Stimulated activated memory B cell treated with anti-CD40 and anti-IgM and Interleukin-4, amounts not matched to agents 10 μg/mL and 1 μg/mL and 100 μg/mL, for 72 hours (primary cell): ENCODE measurements at places on chromosomes 5 and 9.

DNA sequence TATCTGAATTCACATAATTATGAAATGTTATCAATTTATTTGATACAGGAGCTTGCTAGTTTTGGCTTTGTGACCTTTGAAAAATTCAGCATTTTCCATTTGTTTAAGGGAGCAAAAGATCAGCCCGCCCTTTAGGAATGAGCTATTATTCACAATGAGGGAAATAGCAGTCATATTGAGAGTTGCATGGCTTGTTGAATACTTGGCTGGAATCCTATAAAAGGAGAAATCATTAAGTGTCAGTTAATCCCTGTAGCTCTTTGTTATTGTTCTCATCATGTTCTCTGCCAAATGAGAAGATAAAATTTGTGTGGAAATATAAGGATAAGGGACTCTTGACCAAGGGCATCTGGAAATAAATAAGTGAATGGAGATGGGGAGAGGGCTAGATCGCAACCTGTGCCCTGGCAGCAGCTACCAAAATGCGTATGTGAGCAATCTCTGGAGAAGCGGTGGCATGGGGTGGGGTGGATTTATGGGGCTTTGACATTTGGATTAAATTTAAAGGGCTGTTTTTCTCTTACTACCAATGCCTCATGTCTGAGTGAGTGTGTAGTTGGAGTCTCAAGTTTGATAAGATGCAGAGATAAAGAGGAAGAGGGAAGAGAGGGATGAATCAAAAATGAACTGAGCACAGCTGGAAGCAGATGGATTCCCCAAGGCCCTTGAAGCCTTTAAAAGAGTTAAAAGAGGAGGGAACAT, 237.6 kb downstream of the NNT start:
- ATAC-seq: no peak

DNA sequence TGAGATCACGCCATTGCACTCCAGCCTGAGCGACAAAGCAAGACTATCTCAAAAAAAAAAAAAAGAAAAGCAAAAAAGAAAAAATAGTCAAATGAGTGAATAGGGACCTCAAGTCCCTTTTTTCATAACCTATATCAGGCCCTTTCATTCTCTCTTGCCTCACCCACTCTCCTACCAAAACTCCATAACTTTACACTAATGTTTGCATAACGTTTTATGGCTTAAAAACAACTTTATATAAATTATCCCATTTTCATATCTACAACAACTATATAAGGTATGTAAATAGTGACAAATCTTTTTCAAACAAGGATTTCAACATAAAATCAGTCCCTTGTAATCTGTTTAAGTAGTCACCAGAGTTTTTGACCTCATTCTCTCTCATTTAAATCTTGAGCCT, 56.9 kb upstream of the PIP5K1B start:
- no peak for ATAC-seq

DNA sequence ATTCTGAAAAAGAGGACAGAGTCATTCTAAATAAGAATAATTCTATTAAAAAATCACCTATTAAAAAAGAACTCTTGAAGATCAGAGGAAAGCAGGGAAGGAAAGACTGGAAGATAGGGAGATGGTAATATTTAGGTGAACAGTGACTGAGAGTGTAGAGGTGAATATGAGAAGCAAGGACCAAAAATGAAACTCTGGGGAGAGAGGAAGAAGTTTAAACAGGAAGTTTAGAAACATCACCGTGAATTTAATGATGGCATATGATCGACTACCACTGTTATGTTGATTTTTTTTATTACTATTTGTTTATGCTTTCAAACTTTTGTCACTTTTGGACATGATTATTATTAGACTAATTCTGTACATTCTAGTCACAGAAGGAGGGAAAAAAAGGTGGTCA, 1.7 kb upstream of the SPINK6 start:
- ATAC-seq: no peak

GRCh38 chr5:126613941-126614592, 13.3 kb downstream of the PHAX start:
- no peak for ATAC-seq

DNA sequence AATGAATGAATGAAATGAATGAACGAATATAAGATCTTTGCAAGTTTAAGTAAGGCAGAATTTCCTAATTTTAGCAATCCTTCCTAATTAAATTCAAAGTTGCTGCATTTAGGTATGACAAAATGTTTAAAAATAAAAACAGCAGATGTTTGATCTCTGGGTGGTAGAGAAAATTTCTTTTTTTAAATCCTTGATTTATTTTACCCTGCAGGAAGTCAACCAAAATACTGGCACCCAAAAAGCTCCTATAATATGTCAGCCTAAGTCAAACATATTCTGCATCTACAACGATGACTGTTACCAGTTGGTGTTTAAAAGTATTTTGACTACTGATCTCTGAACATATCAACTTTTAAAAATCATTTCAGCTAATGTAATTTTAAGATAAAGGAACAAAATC, 58.4 kb downstream of the TTC39B start:
- ATAC-seq: no peak

DNA sequence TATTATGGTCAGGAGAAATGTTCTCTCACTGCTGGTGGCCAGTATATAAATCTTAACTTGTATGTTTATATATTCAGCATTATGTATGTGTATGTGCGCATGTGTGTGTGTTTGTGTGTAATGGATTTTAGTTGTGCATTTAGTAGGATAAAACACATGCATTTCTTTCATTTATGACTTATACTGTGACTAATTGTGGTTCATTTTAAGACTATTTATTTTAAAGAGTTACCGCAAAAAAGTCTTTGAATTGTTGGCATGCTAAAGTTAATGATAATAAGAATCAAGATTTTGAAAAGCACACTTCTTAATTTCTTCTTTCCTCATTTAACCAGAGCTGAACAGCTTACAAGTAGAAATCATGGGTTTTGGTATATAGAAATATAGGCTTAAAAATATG, 60.9 kb downstream of the RAI14 start:
- no peak for ATAC-seq
